ENCODE measurements at places on chromosomes 16 and 17.

GRCh38 chr16:977896-978295 lies 3.7 kb upstream of the SOX8 start:
- DNase-seq = no peak

- no peak for DNase-seq
These were observed 118.9 kb upstream of the CHMP6 start for GRCh38 chr17:80872501-80873306.

- DNase-seq = no peak
These were observed 111.2 kb downstream of the ARHGAP44 start for GRCh38 chr17:12900474-12900873.

GRCh38 chr17:76843703-76844484 lies 24.3 kb upstream of the MGAT5B start:
- DNase-seq = no peak

DNA sequence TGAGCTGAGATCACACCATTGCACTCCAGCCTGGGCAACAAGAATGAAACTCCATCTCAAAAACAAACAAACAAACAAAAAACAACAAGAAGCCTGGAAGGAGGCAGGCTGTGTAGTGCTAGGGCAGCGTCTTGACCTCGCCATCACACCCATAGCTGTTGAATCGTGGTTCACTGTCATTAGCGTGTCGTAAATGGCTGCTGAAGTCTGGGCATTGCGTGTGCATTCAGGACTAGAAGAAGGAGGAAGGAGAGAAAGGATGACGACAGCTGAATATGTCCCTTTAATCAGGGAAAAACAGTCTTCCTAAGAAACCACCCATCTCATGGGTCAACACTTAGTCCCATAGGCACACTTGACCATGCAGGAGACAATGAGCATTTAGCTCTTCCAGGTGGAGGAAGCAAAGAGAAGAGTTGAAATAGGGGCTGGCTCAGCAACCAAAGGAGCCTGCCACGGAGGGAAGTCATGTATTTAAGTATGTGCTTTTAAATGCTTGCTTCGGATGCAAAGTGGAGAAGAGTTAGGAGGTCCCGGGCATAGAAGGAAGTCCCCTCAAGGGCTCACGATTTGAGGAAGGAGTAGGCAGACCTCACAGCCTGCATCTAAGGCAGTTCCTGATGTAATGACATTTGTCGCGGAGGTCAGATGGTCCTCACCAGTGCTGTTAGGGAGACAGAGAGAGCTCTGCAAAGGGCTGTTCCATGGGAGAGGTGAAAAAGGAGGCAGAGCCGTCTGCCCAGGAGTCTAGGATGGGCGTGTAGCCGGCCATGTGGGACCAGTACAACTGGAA lies 8.8 kb downstream of the PRSS22 start:
- no peak for DNase-seq

DNA sequence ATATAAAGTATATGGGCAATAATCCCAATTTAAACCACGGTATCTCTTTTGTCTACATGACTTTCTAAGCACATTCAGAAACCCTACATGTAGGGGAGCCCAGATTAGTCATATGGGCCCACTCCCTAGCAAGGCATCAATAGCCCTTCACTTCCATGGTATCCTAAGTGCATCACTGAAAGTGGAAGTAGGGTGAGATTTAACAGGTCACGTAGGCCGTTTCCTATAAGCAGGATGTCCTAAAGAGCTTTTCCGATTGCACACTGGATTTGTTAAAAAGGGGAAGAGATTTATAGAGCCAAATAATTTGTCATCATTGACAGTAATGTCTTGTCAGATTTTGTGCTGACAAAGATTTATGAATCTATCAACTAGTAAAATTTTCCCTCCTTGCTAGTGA lies 39.0 kb downstream of the CA4 start:
- DNase-seq = no peak

DNA sequence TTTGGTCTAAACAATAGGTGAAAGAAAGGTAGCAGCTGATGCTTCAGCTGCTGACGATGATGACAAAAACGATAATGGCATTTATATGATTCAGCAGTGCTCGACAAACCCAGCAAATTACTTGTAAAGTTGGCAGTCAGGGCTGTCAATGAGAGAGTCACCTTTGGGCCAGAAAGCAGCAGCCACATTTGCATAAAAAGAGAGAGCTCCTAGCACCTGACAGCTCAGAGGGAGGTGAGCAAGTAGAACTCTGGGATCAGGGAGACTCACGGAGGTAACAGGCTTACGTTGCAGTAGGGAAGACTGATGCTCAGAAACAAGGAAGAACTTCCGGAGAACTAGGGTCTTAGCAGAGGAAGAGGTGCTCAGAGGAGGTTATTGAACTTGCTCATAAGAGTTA lies 291.9 kb upstream of the ZFHX3 start:
- DNase-seq = no peak

DNA sequence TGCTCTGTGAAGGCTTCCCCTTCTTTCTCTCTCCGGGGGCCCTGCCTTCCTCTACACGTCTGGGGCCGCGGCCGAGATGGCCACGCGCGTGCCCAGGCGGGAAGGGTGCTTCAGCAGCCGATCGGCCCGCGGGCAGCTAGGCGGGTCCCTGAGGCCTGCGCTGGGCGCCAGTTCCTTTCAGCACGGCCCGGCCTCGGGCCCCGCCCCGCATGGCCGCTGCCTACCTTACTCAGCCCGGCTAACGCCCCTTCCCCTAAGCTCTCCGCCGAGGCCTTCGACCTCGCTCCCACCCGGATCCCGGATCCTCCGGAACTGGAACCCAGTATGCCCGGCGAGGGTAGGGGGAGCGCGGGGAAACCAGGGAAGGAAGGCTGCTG lies 335 bp downstream of the TMEM11 start:
- peak; percentile 17 for DNase-seq

DNA sequence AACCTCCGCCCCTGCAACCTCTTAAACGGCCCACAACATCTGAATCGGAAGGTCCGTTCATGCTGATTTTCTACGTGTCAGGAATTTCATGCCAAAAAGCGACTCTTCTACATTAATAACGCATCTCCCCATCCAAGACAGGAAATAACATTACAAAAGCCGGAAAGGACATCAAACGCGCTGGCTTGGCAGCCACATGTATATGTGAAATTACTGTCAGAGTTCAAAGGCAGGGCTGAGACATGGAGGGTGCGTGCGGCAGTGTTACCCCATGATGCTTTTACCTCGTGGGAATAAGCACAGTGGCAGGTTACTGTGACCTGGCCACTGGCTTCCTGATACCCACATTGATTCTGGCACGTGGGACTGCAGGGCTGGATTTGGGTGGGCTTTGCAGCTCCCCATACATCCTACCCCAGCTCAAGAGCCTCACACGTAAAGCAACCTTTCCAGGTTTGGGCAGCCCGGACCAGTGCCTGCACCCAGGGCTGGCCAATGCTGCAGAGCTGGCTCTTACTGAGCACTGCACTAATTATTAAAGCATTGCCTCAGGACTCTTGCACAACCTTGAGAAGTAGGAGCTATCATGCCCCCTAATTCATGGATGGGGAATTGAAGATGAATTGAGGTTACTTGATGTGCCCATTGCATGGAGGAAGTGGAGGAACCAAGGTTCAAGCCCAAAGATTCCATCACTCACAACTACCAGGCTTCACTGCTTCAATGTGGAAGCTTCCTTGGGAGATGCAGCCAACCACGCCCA lies 120.6 kb upstream of the FOXF1 start:
- DNase-seq = no peak

DNA sequence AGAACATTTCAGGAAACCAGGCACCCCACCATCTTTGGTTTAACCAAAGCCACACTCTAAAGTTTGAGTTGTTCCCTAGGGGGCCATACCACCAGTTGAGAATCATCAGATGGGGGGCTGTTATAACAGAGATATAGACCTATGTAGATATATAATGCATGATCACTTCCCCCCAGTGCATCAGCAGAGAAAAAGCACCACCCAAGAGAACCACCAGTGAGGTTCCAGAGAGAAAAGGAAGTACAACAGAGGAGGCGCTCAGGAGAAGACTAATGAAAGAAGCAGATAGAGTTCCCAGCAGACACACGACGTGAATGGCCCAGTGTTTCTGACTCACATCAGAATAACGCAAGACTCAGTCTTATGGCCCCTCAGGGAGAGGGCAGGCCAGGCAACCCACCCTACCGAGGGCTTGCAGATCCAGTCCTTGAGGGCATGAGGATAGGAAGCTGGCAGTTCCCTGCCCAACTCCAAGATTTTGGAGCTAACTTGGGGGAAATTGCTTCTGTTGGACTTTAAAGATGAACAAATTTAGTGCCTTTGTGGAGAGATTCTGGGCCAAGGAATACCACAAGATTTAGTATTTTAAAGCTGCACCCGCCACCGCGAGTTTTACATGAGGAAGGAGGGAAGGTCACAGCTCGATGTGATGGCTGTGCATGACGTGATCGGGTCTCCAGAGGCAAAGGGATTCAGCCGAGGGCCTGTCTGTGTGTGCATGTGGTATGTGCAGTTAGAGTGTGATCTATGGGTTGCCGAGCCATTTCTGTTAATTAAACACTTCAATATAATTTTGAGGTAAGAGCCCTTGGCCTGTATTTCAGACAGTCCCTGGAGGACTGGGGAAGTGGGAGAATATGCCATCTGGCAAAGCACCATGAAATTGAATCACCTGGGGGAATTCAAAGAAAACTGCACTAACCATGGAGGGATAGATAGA lies 53.1 kb downstream of the AIPL1 start:
- no peak for DNase-seq

DNA sequence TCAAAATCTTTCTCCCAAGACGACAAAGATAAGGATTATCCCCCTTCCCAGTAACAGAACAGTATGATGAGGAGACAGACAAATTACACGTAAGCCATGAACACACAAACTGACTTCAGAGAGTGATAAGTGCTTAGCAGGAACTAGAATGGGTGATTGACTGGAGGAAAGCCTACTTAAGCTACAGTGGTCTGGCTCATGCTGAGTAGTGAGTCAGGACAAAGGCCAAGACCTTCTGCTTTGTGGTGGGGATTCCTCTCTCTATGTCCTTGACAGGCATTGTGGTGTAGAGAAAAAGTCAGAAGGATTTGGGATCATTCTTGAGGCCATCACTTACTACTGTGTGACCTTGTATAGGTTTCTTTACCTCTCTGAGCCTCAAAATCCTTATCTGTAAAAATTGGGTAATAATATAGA lies 381.9 kb upstream of the CCL2 start:
- no peak for DNase-seq

DNA sequence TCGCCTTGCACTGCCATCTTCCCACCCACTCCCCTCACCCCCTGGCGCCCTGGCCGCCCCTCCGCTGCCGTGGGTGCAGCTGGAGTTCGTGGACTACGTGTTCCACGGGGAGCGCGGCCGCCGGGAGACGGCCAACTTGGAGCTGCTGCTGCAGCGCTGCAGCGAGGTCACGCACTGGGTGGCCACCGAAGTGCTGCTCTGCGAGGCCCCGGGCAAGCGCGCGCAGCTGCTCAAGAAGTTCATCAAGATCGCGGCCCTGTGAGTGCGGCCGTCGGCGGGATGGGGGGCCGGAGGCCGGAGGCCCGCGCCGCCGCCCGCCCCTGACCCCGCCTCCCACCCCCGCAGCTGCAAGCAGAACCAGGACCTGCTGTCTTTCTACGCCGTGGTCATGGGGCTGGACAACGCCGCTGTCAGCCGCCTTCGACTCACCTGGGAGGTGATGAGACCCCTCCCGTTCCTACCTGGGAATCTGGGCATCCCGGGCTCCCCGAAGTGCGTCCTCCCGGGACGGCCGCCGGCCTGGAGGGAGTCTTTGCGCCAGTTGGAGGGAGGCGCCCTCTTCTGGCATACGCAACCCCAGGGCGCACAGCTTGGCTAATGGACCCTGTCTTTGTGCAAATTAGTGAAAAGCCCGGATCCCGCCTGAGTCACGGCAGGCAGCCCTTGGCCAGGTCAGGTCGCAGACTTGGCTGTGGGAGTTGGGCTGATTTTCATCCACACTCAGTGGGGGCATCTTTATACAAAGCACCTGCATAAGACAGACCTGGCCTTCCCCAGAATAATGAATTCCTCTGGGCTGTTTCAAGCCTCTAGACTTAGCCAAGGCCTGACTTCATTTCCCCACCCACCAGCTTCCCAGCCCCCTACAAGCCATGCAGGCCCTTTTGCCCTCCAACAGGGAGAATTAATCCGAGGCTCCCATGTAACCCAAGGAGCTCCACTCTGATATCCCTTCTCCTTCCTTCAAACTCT lies 14.3 kb downstream of the RAPGEFL1 start:
- no peak for DNase-seq

DNA sequence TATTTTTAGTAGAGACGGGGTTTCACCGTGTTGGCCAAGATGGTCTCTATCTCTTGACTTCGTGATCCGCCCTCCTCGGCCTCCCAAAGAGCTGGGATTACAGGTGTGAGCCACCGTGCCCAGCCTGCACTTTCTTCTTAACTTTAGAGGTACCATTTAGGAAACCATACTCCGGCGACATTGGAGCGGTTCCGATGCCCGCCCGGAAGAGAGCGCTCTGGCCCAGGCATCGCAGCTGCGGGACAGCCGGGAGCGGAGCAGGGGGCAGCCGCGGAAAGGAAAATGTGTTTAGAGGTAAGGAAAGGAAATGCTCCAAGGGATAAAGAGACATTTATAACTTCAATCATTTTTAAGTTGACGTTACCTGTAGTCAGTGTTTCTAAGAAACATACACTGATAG lies 6.0 kb upstream of the HS3ST3B1 start:
- no peak for DNase-seq

- DNase-seq = no peak
These were observed 975.7 kb upstream of the RBFOX1 start for GRCh38 chr16:6356911-6357310.

GRCh38 chr16:590188-590814 lies 435 bp downstream of the RAB40C start:
- DNase-seq = peak; percentile 59

GRCh38 chr16:58551496-58551895 lies 36.2 kb downstream of the SETD6 start:
- no peak for DNase-seq

- DNase-seq = no peak
These were observed 85.2 kb downstream of the SDR42E1 start for GRCh38 chr16:81926036-81926435.

GRCh38 chr16:29757950-29758466 lies 12.2 kb upstream of the C16orf54 start:
- DNase-seq = peak; percentile 16

GRCh38 chr16:67775273-67775672 lies 31.1 kb downstream of the RANBP10 start:
- no peak for DNase-seq
